ENCODE measurements at places on chromosomes 12 and 14.
A peak's percentile ranks its signal among the peaks of the same experiment; 100 is the strongest.

DNA sequence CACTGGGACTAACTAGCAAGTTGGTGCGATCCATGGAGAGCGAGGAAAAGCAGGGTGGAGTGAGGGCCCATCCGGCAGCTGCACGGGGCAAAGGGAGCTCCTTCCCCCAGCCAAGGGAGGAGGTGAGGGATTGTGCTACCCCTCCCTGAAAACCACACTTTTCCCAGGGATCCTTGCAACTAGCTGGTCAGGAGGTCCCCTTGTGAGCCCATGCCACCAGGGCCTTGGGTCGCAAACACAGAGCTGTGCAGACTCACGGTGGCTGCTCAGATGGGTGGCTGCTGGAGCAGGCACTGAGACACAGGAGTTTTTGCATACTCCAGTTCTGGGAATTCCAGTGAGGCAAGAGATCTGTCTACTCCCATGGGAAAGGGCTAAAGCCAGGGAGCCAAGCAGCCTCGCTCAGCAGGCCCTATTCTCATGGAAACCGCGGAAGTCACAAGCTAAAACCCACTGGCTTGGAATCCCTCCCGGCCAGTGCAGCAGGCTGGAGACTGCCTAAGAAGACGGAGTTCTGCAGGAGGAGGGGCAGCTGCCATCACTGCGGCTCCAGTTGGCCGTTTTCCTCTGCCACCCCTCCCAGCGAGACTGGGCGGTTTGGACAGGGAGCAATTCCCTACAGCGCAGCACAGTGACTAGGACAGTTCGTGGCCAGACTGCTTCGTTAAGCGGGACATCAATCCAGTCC, 10.9 kb upstream of the ZNF705A start:
- no peak for DNase-seq

DNA sequence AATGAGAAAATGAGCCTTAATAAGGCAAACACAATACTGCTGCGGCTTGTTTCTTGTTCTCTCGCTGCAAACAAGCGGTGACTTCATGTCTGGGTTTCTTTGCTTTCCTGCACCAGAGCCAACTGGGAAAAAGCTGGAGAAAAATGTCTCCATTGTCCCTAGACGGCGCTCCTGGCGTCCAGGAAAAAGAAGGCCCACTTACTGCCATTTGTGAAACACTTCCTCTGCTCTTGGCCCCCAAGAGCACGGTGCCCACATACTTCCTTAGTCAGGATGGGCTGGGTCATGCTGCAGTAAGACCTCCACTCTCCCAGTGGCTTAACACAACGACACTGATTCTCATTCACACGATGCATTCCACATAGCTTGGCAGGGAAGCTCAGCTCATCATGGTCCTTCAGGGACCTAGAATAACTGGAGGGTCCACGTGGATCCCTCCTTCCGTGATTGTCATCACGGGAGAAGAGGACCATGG, 86.0 kb upstream of the BCL11B start:
- DNase-seq: no peak

DNA sequence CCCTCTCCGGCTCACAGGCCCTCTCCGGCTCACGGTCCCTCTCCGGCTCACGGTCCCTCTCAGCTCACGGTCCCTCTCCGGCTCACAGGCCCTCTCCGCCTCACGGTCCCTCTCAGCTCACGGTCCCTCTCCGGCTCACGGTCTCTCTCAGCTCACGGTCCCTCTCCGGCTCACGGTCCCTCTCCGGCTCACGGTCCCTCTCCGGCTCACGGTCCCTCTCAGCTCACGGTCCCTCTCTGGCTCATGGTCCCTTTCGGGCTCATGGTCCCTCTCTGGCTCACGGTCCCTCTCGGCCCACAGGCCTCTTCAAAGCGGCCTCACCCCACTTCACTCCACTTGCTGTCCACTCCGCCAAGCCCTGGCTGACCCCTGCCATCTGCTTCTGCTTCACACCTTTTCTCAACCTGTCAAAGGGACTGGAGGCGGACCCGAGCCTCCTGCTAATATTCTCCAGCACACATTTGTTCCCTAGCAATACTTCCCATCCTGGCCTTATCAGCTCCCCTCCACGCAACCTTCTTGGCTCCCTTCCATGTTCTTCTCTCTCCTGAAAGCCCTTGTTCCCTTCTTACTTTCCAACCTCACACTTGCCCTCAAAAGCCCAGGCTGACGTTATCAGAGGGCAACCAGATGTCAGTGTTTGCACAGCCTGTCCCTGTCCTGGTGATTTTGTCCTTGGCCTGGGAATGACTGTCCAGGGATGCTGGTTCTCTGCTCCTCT, 176.7 kb downstream of the CALM1 start:
- no peak for DNase-seq

DNA sequence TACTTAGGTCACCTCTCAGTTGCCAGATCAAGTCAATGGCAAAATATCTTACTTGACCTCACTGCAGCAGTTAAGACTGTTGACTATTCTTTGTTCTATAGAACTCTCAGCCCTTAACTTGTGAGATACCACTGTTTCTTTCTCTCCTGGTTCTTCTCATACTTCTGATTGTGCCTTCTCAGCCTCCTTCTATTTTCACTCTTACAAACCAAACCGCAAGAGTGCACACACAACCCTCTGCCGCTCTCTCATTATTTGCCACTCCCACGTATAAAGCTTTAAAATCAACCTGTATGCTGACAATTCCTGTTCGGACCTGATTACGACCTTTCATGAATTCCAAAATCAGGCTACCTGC, 4.5 kb downstream of the E2F7 start:
- DNase-seq: no peak

- DNase-seq: peak; percentile 37
Observed at GRCh38 chr12:120584343-120585149, 3.3 kb upstream of the POP5 start.

DNA sequence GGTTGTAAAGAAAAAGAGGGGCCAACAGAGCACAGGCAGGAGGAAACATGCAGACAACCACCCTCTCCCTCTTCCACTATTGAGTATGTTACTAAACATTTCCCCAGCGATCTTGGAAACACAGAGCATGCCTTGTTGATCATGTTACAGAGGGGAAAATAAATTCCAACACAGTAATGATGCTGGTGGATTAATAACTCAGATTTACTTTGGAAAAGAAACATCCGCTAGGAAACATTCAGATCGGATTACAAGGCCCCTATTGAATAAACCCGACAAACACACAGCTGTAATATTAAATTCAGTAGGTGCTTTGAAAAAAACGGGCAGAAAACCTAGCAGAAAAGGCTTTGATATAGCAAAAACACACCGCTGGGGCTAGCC, 5.4 kb downstream of the BMP4 start:
- DNase-seq: no peak

GRCh38 chr14:24310646-24311604, at the start of gene LTB4R:
Gene LTB4R (plus strand): TSS chr14:24311502. CDS start chr14:24315652, 4,150 bp downstream.
- no peak for DNase-seq

GRCh38 chr14:69719501-69719951, 47.4 kb upstream of the SRSF5 start:
- DNase-seq: peak; percentile 98

- no peak for DNase-seq
Observed at GRCh38 chr14:96863327-96863985, 66.3 kb downstream of the VRK1 start.

GRCh38 chr14:37862263-37862662, 266.8 kb downstream of the TTC6 start:
- DNase-seq: no peak

DNA sequence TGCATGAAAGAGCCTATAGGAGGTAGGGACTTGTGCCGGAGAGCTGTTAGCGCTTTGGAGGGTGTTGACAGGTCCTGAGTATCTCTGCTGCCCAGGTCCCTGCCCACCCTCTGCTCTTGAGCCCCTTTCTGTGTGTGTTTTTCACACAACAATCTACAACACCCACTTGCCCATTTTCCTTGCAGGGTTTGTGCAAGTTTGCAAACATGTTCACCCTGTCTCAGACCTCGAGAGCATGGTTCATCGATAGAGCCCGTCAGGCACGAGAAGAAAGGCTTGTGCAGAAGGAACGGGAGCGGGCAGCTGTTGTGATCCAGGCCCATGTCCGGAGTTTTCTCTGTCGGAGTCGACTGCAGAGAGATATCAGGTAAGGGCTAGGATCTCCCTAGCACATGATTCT, 5.9 kb downstream of the UBE3B start:
- no peak for DNase-seq

- DNase-seq: no peak
Observed at GRCh38 chr14:55807881-55808379, 227.9 kb downstream of the KTN1 start.

- DNase-seq: peak; percentile 37
Observed at GRCh38 chr14:68546839-68547238, 246.0 kb downstream of the ZFP36L1 start.

DNA sequence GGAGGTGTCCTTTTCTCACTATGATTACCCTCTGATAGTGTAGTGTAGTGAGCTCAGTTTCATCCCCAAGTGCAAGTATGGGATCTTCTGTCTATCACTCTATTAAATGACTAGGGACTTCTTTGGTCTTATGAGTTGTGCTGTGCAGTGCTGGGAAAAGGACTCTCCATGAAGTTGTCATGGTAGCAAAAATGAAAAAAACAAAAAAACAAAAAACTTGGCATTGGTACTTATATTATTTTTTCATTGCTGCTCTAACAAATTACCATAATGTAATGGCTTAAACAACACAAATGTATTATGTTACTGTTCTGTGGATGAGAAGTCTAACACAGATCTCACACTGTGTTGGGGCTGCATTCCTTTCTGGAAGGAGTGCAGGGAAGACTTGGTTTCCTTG, 393.1 kb upstream of the NOVA1 start:
- DNase-seq: no peak

DNA sequence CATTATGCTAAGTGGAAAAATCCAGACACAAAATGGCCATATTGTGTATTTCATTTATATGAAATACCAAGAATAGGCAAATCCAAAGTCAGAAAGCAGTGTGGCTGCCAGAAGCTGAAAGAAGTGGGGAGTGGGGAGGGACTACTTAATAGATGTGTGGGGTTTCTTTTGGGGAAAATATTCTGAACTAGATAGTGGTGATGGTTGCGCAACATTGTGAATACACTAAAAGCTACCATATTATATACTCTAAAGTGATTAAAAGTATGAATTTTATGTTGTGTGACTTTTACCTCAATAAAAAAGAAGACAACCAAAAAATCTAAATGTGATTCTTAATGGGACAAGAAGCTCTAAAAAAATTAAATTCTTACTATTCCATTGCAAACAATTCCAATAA, 272.6 kb downstream of the DAD1 start:
- no peak for DNase-seq

DNA sequence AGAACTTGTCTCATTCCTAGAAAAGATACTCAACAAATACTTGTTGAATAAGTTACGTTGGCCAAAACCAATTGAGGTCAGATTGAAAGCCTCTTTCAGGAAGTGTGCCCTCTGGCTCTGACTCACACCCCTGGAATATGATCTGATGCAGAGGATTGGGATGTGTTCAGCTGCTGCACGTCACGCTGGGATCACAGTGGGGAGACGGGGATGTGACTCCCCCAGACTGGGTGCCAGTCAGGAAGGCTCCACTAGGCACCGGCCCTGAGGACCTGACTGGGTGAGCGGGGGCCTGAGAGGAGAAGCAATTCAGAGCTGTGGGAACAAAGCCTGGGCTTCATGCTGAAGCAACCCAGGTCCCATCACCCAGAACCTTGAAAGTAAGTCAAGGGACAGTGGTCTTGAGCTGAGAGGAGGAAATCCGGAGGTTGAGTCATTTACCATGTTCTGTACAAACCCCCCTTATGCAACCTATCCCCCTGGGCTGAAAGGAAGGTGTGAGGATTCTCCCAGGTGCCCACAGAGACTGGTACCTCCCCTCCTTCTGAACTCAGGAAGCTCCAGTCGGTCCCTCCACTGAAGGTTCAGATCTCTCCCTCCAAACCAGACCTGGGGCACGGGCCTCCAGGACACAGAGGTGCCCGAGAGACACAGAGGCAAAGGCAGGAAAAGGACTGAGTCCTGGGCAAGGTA, 3.9 kb downstream of the CEBPE start:
- DNase-seq: peak; percentile 93

DNA sequence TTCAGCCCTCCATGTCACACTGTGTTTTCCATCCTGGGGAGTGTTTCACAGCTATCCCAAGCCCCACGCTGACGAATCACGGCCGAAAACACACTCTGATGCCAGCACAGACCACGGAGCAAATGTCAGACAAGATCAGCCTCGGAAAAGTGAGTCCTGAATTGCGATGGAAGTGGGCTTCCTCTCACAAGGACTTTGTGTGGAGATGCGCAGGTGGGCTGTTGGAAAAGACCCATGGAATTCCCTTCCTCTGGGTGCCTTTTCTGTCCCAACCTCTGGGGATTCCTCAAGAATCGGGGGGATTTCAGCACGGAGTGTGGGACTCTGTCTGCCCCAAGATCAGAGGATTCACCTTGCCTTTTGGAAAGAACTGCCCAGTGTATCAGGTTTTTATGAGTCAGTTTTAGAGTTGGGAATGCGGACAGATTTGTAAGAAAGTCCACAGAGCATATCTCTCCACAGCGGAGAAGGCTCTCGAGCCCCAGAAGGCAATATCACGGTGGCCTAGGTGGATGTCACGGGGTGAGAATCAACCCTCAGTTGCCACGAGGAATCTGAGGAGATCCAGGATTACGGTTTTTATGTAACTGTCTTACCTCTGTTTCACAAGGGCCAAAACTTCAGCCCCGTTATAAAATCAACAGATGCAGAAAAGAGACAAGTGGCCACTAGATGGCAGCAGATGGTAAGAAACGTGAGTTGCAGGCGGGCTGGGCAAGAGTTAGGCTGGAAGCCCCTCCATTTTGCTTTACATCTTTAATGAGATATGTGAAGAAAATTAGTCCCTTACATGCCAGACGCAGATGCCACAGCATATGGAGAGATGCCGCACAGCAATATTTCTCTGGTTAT, 201.9 kb downstream of the DAD1 start:
- DNase-seq: peak; percentile 85

DNA sequence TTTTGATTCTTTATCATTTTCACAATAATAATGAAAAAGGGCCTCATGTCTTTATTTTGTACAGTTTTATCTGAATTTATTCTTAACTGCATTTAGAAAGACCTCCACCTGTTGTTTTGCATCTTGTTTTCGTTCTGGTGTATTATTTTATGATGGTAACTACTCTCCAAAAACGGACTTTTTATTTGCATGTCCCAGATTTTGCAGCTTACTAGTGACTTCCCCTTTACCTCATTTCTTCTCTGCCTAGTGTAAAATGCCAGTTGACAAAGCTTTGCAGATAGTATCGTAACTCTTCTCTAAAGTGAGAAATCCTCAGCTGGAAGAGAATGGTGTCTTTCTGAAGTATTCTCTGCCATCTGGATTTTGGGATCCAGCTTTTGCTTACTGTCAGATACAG, 17.2 kb downstream of the PEX5 start:
- no peak for DNase-seq

DNA sequence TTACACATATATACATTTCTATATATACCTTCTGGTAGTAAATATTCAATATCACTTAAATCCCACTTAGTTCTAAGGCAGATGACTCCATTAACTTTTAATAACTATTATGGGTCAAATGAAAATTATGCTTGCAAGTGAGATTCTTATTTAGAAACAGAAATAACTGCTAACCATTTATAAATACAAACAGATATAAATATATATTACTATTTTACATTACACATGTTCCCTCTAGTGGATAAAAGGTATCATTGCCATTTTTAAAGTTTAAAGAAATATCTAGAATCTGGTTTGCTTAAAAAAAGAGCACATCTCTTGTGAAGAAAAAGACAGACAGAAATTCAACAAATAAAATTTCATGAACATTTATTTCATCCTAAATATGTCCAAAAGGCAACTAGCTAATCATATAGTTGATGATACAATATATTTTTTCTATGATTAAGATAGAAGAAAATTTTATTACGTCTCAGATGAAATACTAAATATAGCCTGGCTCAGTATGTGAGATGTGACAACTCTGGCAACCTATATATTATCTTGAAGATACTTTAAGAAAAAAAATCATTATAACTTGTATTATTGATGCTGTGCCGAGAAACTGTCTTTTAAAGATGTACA, 11.7 kb upstream of the RAD51AP1 start:
- DNase-seq: peak; percentile 35
